Thoracic aorta (tissue), 2 donors: ENCODE measurements at places on chromosomes 4 and X. TPM values are rescaled to one million over a fixed set of nuclear protein-coding genes. Genes with fewer than 3 reads are reported as not detected.

GRCh38 chr4:17230727-17231126 is 281.2 kb downstream of the QDPR start:
- peaks cover 20% of the 10 kb centered on the region for H3K4me1 ChIP-seq
- DNase-seq: no peak
- H3K27ac ChIP-seq: no peak overlapping the region
- no peak overlapping the region for H3K4me3 ChIP-seq

DNA sequence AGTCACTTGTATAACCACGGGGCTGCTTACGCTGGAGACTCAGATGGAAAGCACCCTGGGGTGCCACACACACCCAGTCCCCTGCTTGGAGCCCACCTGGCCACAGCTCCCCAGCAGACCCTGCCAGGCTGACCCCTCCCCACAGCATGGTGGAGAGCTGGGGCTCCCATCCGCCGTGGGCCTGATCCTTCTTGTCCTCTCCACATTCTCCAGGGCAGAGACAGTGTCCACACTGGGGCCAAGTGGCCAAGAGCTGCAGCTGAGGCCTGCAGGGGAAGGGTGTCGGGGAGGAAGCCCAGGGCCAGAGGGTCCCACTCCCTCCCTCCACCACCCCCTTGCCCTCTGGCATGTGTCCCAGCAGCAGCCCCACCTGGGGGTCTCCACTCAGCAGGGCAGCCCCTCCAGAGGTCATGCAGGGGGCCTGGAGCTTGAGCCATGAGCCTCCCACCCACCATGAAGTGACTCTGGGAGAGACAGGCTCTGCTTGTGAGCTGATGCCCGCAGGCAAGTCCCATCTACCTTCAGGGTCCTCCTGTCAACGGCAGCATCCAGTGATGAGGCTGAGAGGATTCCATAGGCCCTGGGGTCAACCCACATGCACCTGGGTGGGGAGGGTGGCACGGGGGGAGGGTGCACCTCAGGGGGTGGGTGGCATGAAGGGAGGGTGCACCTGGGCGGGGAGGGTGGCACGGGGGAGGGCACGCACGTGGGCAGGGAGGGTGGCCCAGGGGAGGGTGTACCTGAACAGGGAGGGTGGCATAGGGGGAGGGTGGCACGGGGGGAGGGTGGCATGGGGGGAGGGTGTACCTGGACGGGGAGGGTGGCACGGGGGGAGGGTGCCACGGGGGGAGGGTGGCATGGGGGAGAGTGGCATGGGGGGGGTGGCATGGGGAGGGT is 56.4 kb downstream of the FAM53A start:
- H3K4me3 ChIP-seq: no peak overlapping the region
- H3K4me1 ChIP-seq: no peaks in the 10 kb centered on the region
- H3K27me3 ChIP-seq: no peaks in the 10 kb centered on the region
- no peak for DNase-seq
- no peaks in the 10 kb centered on the region for H3K36me3 ChIP-seq
- no peak overlapping the region for H3K27ac ChIP-seq

- no peaks in the 10 kb centered on the region for H3K27me3 ChIP-seq
- no peaks in the 10 kb centered on the region for H3K4me1 ChIP-seq
These were observed 8.3 kb upstream of the ODAM start for GRCh38 chr4:70187216-70187615.

- H3K4me1 ChIP-seq: no peaks in the 10 kb centered on the region
- H3K27ac ChIP-seq: peak overlapping the region; percentile 96
- DNase-seq: no peak
- peak overlapping the region; percentile 83 for H3K4me3 ChIP-seq
- no peaks in the 10 kb centered on the region for H3K27me3 ChIP-seq
These were observed 554 bp downstream of the PCDH7 start for GRCh38 chr4:30720661-30721184.

DNA sequence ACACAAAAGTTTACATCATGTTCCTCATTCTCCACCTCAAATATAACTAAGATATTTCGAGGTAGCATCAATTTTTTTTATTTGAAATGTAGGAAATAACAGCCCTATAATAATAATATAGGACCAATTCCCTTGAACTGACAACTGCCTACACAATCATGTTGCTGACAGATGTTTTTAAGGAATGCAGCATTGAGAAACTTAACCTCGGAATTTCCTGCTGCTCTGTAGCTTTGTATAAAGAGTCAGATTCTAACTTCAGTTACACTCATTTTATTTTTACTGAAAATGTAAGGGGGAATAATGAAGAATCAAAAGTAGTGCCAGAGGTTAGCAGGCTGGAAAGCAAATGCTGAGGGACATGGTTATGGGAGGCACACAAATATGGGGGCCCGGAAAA is 235.8 kb downstream of the RBMX2 start:
- no peaks in the 10 kb centered on the region for H3K27me3 ChIP-seq
- no peaks in the 10 kb centered on the region for H3K36me3 ChIP-seq
- no peaks in the 10 kb centered on the region for H3K4me1 ChIP-seq
- DNase-seq: no peak
- no peak overlapping the region for H3K4me3 ChIP-seq

DNA sequence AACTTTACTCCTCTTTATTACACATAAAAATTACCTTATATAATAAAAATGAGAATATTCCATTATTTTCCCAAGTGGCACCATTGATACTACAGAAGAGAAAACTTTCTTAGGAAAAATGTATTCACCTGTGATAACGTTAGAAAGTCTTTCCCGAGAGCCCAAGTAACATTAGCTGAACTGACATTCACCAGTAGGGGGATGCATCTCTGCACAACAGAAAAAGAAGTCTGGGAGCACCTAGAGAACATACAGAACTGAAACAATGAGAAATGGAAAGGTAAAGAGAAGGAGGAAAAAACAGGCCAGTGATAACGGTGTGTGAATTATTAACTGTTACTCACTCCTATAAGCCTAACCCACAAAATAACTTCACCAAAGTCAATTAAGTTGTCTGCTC is 423.3 kb downstream of the CENPC start:
- H3K4me1 ChIP-seq: no peaks in the 10 kb centered on the region
- no peak overlapping the region for H3K27ac ChIP-seq
- no peaks in the 10 kb centered on the region for H3K27me3 ChIP-seq

GRCh38 chrX:39513836-39514235 is 583.9 kb downstream of the BCOR start:
- H3K27me3 ChIP-seq: no peaks in the 10 kb centered on the region
- no peak overlapping the region for H3K4me3 ChIP-seq
- DNase-seq: no peak
- no peaks in the 10 kb centered on the region for H3K4me1 ChIP-seq
- H3K27ac ChIP-seq: no peak overlapping the region
- no peaks in the 10 kb centered on the region for H3K36me3 ChIP-seq

DNA sequence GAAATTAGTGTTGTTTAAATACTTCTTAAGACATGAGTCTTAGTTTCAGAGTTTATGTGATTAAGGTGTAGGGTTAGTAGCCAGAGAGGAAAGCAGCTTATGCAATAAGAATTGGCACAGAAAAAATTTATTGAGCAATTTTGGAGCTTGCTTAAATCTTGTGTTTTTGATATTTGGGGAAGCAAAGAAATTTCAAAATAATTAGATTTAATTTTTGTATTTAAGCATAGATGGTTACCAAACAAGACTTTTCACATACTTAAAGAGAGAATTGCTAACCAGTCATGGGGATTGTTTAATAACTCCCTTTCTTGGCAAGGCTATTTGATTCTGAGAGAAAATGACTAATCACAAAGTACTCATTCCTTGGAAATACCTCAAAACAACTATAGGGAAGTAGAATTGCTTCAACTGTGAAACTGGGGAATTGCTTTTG is 202.0 kb upstream of the GRID2 start:
- H3K4me3 ChIP-seq: no peak overlapping the region
- no peaks in the 10 kb centered on the region for H3K36me3 ChIP-seq
- no peak for DNase-seq
- H3K4me1 ChIP-seq: peaks cover 6% of the 10 kb centered on the region

DNA sequence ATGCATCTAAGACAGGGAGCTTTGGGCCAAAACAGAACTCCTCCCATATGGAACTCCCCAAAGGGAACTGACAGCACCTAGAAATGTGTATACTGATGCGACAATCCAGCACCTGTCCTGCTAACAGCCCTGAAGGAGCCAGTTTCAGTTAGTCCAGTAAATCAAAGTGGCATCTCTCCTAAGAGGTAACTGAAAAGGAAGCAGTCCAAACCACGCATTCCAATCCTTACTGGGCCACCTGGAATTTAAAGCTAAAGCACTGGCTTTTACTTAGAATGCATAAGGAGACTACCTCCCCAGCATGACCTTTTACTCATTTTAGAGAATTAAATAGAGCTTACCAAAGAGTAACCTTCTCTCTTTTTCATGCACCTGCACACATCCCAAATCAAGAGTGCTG is 586.8 kb upstream of the PITX2 start:
- no peak overlapping the region for H3K4me3 ChIP-seq
- H3K36me3 ChIP-seq: no peaks in the 10 kb centered on the region
- no peaks in the 10 kb centered on the region for H3K27me3 ChIP-seq
- DNase-seq: no peak
- no peaks in the 10 kb centered on the region for H3K4me1 ChIP-seq

Gene FRAS1
- total RNA-seq: 2.0 TPM

Gene TBX22
- not detected for total RNA-seq
